ENCODE measurements at places on chromosomes 3 and 15.

DNA sequence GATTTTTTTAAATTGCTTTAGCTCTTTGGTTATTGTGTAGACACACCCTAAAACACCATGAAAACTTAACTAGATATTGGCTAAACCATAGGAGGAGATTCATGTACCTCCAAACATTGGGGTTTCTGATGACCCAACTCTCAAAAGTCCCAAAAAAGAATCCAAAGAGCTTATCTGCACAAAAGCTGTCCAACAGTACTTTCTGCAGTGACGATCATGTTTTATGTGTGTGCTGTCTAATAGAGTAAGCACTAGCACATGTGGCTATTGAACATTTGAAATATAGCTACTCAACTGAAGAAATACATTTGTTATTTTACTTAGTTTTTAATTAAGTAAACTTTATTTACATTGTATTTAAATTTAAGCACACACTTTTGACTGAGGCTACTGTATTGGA lies 818.2 kb upstream of the LMCD1 start:
- no peak for DNase-seq

DNA sequence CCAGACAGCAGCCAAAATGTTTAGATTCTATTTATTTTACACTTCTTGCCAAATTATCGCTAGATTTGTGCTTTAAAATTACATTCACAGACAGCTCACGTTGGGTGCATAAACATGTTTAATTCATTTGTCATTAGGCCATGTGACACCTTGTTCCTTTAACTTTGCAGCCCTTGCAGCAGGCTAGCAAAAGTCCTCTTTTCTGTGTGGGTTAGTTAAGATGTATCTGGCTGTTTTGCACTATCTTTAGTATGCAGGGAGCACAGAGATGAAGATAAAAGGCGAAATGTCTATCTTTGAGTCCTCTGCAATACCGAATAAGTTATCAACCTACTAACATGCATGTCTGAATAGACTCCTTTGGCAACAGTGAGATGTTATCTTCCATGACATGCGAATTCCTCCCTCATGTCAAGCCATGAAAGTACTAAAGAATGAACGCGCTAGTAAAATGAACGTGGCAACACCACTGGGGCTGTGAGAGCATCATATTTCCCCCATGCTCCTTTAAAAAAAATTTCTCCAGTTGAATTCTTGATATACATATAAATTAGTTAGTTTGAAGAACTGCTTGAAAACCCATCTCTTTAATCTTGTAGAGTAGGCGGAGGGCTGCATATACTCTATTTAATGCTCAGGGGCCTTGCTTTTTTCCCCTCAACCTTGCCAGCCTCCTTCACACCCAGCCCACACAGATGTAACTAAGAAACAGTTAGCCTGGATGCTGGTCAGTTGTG lies 620.4 kb upstream of the NR2F2 start:
- no peak for DNase-seq

DNA sequence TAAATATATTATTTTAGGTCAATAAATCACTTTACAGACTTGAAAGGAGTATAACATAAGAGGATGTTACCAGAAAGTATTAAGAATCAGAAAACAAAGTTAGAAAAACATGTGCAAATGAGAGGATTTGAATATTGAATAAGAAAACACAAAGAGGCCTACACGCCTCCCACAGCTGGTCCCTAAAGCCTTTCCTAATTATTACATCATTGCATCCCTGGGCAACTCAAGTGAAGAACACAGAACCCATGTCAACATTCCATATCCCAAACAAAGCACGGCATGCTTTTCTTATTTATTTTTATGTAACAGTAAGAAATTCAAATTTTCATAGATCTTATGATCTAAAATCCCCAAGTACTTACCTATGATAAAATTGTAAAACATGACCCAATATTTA lies 61.2 kb downstream of the HERC1 start:
- no peak for DNase-seq

- DNase-seq, result no peak
Measured at GRCh38 chr3:113626503-113627371, 69.7 kb downstream of the USF3 start.

DNA sequence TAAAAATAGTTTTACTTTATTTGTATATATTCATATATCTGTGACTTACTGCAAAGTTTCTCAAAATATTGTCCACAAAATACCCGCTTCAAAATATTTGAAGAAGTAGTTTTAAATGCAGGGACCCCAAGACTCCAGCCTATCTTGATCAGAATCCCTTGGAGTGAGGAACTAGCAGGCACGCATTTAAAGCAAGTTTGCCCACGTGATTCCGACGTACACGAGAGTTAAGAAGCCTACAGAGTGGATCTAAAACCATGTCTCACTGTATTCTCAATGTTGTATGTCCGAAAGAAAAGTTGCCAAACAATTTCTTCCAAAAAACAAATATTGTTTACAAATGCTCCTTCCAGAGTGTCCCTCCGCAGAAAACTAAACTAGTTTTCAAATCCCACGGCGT lies 1.7 kb downstream of the GABRB3 start:
- DNase-seq, result no peak

GRCh38 chr3:16906682-16907081 lies 21.9 kb downstream of the PLCL2 start:
- no peak for DNase-seq

DNA sequence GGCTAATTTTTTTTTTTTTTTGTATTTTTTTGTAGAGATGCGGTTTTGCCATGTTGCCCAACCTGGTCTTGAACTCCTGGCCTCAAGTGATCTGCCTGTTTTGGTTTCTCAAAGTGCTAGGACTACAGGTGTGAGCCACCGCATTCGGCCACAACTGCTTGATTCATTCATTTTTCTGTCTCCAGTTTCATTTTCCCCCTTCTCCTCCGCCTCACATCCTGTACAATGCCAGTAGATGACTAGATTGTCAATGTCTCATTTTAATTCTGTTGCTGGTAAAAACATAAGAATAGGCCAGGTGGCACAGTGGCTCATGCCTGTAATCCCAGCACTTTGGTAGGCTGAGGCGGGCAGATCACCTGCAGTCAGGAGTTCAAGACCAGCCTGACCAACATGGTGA lies 12.0 kb upstream of the ZNF592 start:
- DNase-seq, result no peak

- no peak for DNase-seq
Measured at GRCh38 chr3:46372492-46373359, 2.0 kb downstream of the CCR5 start.

DNA sequence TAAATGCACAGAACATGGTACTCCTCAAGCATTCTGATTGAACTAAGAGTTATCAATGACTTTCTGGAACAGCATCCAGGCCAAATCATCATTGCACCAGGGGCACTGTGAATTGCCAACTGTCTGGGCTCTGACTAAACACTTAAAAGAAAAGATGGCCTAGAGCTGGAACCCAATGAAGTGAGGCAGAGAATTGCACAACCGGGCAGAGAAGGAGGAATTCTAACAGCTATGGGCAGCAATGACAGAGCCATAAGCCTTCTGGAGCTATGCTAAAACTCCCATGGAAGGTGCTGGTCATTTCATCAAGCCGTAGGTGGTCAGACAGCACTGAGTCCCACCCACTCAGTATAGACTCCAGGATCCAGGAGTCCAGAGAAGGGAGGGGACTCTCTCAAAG lies 48.1 kb upstream of the OXTR start:
- DNase-seq, result no peak

GRCh38 chr15:44458429-44458828 lies 31.0 kb downstream of the CTDSPL2 start:
- no peak for DNase-seq

DNA sequence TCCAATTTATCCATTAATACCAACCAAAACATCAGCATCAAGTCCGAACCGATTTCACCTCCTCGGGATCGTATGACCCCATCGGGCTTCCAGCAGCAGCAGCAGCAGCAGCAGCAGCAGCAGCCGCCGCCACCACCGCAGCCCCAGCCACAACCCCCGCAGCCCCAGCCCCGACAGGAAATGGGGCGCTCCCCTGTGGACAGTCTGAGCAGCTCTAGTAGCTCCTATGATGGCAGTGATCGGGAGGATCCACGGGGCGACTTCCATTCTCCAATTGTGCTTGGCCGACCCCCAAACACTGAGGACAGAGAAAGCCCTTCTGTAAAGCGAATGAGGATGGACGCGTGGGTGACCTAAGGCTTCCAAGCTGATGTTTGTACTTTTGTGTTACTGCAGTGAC lies 20.8 kb downstream of the LYSMD4 start:
- no peak for DNase-seq

- DNase-seq, result no peak
Measured at GRCh38 chr3:70979983-70980645, 603.4 kb downstream of the FOXP1 start.

GRCh38 chr3:125203731-125204130 lies 8.8 kb downstream of the SLC12A8 start:
- DNase-seq, result no peak

- no peak for DNase-seq
Measured at GRCh38 chr3:179801263-179801662, 148.4 kb downstream of the USP13 start.

GRCh38 chr15:48565560-48566482 lies 79.7 kb downstream of the FBN1 start:
- DNase-seq, result no peak

DNA sequence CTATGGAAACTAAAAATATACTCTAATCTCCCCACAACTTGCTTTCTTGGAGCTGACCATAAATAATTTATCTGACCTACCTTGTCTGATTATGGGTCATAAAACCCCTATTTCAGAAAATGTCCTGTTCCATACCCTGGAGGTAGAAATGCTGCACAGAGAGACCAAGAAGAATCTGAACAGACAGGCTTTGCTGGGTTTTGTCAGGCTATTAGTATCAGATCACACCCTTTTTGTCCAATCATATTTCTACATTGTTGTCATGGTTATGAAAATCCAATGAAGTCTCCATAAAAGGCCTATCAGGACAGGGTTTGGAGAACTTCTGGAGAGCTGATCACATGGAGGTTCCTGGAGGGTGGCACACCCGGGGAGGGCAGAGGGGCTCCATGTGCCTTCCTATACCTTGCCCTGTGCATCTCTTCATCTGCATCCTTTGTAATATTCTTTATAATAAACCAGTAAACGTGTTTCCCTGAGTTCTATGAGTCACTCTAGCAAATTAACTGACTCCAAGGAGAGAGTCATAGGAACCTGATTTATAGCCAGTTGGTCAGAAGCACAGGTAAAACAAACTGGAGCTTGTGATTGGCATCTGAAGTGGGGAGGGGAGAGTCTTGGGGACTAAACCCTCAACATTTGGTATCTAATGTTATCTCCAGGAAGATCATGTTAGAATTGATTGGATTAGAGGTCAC lies 58.1 kb downstream of the NGLY1 start:
- no peak for DNase-seq

DNA sequence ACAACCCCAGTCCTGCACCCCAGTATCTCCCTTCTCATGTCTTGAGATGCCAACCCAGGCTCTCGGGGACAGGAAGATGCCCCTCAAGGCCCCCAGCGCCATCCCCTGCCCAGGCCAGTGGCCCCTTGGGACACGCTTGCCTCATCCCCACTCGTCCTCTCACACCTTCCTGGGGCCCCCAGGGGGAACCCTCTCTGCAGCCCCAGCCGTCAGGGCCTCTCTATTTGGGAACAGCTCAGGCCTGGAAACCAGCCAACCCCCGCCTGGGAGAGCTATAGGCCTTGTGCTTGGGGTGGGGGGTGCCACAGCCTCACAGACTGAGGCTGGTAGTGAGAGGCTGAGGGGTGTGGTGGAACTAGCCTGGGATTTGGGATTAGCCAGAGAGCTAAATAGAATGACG lies 7.8 kb downstream of the LINGO1 start:
- DNase-seq, result no peak

DNA sequence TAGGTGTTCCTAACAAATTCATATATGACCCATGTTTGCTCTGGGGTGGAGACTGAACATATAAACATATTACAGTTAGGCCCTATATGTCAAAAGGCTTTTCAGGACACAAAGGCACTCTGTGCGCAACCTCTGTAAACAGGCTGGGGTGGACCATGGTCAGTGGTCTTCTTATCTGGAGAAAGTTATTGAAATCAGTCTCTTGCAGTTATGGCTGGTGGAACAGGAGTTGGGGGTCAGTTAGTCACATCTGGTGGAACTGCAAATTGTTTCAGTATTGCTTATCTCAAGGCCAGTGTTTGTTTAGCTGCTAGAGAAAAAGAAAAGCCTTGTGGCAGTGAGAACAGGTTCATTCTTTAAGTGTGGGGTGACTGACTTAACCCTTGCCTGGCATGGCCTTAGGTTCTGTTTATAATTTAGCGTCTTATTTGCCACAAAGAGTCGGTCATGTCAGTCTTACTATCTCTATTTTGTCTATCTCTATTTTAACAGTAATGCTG lies 5.9 kb upstream of the GP9 start:
- no peak for DNase-seq

DNA sequence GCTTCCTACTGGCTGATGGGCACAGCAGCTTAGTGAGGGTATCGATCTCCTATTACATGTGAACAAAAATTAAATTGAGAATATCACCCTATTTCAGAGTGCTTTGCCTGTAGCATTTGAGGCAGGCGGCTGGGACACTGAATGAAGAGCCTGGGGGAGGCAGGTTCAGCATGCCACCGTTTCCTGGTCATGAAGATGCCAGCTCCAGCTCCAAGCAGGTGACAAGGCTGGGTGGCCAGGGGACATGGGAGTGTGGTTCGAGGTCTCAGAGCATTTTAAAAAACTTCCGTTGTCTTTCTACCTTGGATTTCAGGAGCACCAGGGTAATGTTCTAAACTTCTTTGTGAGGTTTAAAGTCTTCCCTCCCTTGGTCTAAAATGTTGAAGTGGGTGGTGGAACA lies 158.2 kb downstream of the RPLP1 start:
- DNase-seq, result no peak

GRCh38 chr15:27464941-27465612 lies 494.1 kb downstream of the GABRG3 start:
- no peak for DNase-seq

GRCh38 chr3:124200407-124200806 lies 208.5 kb upstream of the ROPN1 start:
- no peak for DNase-seq

GRCh38 chr3:156358232-156358631 lies 196.7 kb downstream of the SSR3 start:
- no peak for DNase-seq

GRCh38 chr15:83886321-83886720 lies 232.4 kb downstream of the ADAMTSL3 start:
- no peak for DNase-seq

DNA sequence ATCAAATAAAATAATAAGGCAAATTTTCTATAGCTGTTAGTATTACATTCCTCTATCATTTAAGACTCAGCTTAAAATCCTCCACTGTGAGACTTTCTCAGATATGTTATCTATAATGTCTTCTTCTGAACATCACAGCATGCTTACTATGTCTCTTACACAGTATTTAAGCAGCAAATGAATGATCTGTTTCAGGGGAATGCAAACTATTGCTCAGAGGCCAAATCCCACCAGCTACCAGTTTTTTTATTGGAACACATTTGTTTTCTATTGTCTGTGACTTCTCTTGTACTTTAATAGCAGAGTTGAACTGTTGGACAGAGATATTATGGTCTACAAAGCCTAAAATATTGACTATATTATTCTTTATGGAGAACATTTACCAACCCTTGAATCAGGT lies 59.6 kb downstream of the C3orf38 start:
- no peak for DNase-seq
